ENCODE measurements at places on chromosomes 2 and 18.

- no peak for DNase-seq
Observed at GRCh38 chr2:42928161-42928691, 135.8 kb upstream of the HAAO start.

- DNase-seq: no peak
Observed at GRCh38 chr18:26473672-26474071, 74.7 kb downstream of the KCTD1 start.

DNA sequence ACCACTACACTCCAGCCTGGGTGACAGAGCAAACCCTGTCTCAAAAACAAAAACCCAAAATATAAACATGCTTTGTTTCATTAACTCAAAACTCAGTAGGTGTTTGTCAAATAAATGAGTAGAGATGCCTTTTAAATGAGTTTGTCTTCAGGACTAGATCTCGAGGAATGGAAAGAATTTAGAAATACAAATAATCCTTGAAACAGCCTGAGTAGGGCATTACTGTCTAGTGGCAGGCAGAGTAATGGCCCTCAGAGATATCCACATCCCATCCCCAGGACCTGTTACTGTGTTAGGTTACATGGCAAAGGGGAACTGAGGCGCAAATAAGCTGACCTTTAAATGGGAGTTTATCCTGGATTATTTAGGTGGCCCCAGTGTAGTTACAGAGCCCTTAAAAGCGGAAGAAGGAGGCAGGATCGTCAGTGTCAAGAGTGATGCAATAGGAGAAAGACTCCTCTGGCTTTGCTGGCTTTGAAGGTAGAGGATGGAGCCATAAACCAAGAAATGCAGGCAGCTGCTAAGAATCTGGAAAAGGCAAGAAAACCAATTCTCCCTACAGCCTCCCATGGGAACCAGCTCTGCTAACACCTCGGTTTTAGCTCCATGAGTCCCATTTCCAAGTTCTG lies 63.0 kb downstream of the CABLES1 start:
- DNase-seq: no peak

- no peak for DNase-seq
Observed at GRCh38 chr2:238644095-238645081, 203.5 kb upstream of the TWIST2 start.

GRCh38 chr2:5022061-5022460 lies 670.1 kb upstream of the SOX11 start:
- no peak for DNase-seq
